NCI-H1417 (cell line): ENCODE measurements at places on chromosomes 4 and X.

DNA sequence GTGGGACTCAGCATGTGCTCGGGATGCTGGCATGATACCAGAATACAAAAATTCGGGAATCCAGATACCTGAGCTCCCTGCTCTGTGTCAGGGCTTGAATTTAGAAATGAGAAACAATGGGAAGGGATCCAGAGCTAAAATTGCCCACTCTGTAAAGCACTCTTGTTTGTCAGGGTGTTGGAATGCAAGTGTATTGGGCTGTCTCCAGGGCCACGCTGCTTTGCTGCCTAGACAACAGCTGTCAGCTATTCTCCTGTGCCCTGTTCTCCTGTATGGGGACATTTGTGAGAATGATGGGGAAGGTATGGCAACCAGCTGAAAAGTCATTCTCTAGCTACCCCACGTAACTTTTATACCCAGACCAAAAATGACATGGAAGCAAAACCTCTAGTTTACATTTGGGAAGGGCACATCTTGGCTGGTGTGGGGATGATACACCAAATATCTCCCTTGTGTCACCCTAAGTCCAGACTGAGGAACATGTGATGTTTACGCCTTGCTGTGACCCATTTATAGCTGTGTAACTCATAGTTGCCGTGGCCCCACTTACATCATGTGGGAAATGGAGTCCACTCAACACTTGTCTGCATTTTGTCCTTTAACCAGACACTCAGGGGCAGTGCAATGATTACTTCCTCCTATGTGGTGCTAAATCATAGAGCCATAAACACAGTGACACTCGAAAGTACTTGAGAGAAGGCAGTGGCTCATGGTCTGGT, 46.6 kb downstream of the SMPX start:
- peak; percentile 10 for DNase-seq

DNA sequence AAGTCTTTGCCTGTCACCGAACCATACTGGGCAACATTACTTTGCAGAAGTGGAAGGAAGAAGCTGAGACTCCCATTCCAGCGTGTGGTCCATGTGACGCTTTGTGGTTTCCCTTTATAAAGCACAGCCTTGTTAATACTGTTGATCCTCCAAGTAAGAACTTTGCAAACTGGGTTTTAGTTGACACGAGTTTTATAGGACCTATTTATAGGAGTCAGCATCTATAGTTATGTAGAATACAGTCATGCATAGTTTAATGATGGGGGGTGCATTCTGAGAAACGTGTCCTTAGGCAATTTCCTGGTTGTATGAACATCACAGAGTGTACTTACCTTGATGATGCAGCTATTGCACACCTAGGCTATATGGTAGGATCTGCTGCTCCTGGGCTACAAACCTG, 1879.4 kb upstream of the TENM3 start:
- DNase-seq = no peak

DNA sequence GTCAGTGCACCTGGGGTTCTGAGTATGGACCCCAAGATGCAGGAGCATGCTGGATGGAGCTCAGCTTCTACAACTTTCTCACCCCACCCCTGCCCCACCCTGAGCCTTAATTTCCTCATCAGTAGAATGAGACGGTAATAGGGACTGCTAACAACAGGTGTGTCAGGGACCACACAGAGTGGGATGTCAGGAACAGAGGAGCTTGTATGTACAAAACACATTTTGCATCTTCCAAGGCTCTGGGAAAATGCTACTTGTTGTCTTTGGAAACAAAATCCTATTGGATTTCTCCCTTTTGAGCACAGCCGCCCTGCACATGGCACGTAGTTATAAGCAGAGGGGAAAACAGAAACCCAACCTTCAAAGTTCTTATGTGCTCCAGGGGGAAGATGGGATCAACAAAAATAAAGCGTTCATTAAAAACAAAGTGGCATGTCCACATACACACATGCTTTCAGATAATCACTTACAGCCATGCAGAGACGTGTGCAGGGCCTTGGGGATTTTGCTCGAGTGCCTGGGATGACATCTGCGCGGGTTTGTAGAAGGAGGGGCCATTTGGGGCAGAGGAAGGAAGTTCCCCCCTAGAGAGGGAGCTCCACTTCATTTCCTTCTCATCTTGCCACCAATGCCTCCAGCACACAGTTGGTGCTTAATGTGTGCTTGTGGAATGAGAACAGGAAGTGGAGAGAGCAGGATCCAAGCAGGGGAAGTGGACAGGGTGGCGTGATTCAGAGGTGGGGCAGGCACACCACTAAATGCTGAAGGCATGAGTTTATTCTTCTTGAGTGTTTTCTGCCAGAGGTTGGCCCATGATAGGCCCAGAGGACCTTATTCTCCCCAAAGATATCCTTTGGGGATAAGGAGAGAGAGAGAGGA, 138.9 kb downstream of the SMIM20 start:
- no peak for DNase-seq

- no peak for DNase-seq
These were observed 2156.4 kb downstream of the PCDH7 start for GRCh38 chr4:32876546-32876945.

- DNase-seq = no peak
These were observed 4.8 kb downstream of the ELK1 start for GRCh38 chrX:47645530-47645929.

DNA sequence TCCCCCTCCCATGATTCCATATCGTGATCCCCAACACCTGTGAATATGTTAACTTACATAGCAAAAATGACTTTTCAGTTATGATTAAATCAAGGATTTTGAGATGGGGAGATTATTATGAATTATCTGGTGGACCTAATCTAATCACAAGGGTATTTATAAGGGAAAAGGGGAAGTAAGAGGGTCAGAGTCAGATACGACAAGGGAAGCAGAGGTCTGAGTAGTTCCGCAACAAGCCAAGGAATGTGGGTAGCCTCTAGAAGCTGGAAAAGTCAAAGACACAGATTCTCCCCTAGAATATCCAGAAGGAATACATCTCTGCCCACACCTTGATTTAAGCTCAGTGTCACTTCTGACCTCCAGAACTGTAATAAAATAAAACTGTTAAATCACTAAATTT, 1.0 kb upstream of the IL13RA1 start:
- no peak for DNase-seq

DNA sequence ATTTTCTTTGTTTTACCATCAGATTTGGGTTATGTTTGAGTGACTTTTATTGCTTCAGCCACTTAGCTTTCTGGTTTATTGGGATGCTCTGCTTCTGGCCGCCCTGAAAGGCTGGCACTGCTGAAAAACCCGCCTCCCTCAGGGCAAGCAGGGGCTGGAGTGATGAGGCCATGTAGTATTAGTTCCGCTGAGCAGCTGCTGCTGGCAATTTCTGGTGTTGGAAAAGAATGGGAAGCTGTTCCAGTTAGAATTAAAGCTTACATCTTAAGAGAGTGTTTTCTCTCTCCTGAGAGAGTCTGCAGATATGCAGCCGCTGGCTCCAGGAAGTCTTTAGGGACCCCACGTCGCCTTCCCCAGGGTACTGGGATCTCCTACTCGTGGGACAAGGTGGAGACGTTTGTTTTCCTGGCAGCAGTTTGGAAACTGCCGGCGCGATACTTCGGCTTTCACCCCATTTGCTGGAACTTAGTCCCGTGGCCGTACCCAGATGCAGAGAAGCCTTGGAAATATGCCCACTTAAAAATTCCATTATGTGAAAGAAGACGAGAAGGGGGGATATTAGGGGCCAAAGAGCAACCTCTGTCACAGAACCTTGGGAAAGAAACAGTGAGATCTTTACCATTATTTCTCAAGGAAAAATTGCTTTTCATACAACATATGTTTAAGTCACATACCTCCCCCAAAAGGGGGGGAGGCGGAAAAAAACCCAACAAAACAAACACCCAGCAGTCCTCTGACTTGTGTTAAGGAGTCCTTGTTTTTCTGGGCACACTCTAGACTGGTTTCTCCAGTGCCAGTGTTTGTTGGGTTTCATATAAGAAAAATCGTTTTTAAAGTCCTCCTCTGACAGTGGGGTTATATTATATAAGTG, 72.6 kb downstream of the TMEM131L start:
- no peak for DNase-seq

- DNase-seq = no peak
These were observed 24.5 kb downstream of the UVSSA start for GRCh38 chr4:1371176-1372165.

DNA sequence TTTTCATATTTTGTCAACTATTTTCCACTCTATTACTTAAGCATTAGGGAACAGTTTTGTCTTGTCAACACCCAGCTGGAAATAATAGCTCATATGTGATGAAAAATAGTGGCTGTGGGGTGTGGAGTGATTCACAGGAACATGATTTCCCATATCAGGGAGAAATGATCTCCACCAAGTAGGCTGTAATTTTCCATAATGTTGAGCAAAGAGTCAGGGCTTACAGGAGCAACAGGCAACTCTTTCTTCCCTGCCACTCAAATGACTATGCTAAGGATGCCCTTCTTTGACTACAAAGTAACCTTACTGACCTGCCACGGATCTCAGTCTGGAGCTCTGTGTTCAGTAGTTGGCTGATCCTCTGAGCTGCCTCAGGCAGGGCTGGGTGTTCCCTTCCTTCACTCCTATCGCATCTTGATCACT, 90.0 kb upstream of the GATB start:
- no peak for DNase-seq

- no peak for DNase-seq
These were observed 118.5 kb upstream of the PABPC4L start for GRCh38 chr4:134320048-134320447.

- no peak for DNase-seq
These were observed 5.5 kb downstream of the TMEM131L start for GRCh38 chr4:153471698-153472093.

DNA sequence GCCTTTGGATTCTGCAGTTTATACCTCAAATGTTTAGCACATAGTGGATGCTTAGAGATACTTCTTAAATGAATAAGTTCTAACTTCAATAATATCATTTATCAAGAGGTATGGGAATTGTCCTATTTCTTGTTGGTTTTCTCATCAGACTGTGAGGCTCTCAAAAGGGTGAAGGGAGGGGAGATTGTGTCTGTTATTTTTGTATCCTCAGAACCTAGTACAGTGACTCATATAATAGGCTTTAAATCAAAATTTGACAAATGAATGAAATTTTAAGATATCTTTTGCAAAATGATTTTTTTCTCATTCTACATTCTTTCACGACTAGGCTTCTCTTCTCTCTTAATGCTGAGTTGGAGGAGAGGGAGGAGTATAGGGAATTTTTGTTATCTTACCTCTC, 89.5 kb downstream of the KDR start:
- no peak for DNase-seq

GRCh38 chr4:1515763-1516162, 109.5 kb upstream of the NKX1-1 start:
- no peak for DNase-seq

- no peak for DNase-seq
These were observed 76.8 kb upstream of the GC start for GRCh38 chr4:71860643-71861042.

- no peak for DNase-seq
These were observed 50.2 kb downstream of the DCX start for GRCh38 chrX:111361751-111362150.

DNA sequence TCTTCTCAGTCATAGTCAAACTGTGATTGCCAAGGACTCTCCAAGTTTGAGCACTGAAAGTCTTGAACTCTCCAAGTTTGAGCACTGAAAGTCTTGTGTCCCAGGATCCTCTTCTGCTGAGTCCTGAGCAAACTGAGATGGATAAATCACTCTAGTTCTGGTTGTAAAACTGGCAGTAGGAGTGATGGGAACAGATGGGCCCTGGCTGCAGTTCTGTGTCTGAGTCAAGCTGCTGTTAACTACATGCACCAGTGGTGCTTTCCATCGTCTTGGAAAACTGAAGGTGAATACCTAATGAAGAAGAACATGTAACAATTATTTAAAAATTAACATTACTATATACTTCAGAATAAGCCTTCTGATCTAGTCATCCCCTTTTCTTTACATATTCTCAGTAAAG, 27.6 kb upstream of the KCNIP4 start:
- no peak for DNase-seq

- DNase-seq = no peak
These were observed 163.8 kb upstream of the KLF8 start for GRCh38 chrX:56068274-56068758.

- DNase-seq = no peak
These were observed 104.0 kb downstream of the TMA16 start for GRCh38 chr4:163598489-163598888.

DNA sequence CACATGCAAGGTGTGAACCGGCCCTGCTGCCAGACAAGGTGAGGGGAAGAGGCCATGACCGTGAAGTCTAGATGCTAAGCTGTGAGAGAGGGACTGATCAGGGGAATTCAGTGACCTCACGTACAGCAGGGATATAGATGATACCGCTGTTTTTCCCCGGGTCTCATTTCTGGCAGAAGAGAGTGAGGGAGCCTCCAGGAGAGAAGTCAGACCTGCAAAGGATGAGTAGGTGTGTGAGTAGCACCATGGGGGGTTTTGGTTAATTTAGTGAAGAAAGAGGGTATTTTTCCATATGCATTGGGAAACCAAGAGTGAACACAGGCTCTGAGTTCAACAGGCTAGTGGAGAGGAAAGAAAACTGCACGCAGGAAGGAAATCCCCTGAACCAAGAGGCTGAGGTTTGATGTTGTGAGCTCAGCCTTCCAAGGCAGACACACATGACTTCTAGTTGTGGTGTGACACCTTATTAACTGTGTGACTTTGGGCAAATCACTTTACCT, 127.6 kb upstream of the GATB start:
- DNase-seq = no peak

DNA sequence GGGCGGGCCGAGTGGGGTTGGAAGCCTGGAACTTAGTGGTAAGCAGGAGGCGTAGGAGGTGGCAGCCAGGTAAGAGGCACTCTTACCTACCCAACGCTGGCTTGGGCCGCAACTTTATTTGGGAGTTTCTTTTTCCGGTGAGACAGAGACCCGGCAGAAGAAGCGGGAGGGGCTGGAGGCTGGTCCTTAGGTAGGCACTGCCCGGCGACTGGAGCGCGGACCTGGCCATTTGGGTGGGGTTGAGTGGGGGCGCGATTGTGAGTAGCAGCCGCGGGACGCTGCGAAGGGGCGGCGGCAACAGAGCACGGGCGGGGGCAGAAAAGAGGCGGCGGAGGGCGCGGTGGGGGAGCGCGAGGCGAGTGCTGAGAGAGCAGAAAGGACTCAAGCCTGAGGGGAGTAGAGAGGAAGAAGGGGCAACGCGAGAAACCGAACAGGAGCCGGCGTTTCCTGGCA, 334 bp upstream of the POU4F2 start:
- DNase-seq = no peak

GRCh38 chr4:119286377-119287002, 35.4 kb downstream of the FABP2 start:
- no peak for DNase-seq

GRCh38 chr4:8854016-8854415, 17.6 kb downstream of the HMX1 start:
- DNase-seq = no peak

DNA sequence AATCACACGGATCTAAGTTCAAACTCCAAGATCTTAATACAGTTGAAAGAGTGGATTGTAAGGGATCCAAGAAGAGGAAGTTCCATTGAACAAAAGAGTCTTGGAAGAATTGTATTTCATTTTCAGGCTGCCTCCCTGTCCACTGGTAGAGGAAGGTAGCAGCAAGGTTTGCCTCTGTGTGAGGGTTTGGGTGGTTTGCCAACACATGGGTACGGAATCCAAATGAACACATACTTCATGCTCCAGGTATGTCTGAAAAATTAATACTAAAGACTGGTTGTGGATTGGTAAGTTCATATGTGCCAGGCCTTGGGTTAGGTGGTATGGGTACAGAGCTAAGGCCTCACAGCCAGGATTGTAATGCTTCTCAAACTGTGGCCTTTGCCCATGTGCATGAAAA, 523.6 kb upstream of the BOD1L1 start:
- no peak for DNase-seq

GRCh38 chrX:47186096-47186740, 7.4 kb upstream of the UBA1 start:
- DNase-seq = no peak
